Left renal cortex interstitium (tissue), 4 donors: ENCODE measurements at places on chromosomes 2 and 18.
A peak's percentile ranks its signal among the peaks of the same experiment; 100 is the strongest.

DNA sequence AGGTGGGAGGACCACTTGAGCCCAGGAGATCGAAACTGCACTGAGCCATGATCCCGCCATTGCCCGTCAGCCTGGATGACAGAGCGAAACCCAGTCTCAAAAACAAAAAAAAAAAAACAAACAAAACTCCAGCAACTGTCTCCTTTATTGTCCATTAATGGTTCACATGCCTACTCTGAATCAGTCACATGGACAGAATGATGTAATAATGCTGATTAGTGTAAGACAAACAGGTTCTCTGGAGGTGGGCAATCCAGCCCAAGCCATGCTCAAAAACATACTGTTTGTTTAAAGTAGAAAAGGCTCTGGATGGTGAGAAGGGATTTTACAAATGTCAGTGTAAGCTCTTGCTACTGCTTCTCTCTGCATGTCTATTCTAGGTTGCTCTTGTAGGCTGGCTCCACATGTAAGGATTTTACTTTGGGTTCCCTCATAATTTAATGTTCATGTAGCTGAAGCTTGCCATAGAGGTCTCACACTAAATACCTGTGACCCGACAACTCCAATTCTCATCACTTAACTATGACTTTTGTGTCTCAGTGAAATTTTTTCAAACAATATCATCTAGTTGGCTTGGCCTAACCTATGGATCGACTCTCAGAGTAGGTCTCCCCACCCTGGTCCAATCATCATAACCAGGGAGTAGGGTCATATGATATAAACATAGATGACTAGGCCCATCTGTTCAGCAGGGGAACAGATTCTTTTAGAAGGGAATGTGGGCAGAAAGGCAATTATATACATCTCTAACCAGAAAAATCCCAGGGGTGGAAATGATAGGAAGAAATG is 83.9 kb upstream of the SLC39A10 start:
- DNase-seq, result no peak

GRCh38 chr2:166375736-166376487 is at the start of gene SCN9A:
Gene SCN9A, minus strand, starts transcription at chr2:166375944. Its CDS starts 64,188 bp downstream, at chr2:166311756.
- DNase-seq, result peak; percentile 32

GRCh38 chr2:127566576-127566975 is 31.1 kb downstream of the MYO7B start:
- no peak for DNase-seq

- no peak for DNase-seq
Measured at GRCh38 chr2:23069156-23069555, 315.8 kb upstream of the KLHL29 start.

- no peak for DNase-seq
Measured at GRCh38 chr2:64944484-64944883, 44.7 kb upstream of the SLC1A4 start.

- DNase-seq, result no peak
Measured at GRCh38 chr2:61443342-61444041, 27.4 kb downstream of the USP34 start.

- DNase-seq, result peak; percentile 82
Measured at GRCh38 chr2:149330127-149331022, at the start of gene LYPD6. Gene LYPD6, plus strand, starts transcription at chr2:149330587. Its CDS starts 107,122 bp downstream, at chr2:149437709.

DNA sequence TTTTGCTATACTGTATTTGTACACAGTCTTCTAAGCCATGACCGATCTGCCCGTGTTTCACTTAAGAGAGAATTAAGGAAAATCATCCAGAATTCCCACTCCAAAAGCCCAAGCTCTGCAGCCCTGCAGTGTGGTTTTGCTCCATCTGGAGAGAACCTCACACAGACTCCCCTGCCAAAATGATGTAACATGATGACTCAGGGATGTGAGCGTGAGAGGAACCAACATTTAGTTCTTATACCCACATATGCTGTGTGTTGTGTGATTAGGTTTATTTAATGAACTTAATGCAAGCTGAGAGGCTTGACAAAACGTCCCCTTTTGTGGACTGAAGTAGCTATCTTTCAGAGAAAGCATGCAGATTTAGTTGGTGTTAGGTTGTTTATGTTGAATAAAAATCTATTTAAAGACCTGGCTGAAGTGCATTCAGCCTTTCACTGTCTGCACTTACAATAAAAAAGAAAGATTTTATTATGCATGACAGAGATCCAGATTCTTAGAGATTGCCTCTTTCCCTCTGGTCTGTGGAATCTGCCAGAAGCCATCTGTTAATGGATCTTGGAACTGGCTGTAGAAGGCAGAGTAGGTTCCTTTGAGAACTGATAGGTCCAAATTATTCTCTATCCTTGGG is 6.3 kb downstream of the RAB12 start:
- no peak for DNase-seq
